Aorta (tissue), 5 donors: ENCODE measurements at places on chromosomes 6 and 20.

DNA sequence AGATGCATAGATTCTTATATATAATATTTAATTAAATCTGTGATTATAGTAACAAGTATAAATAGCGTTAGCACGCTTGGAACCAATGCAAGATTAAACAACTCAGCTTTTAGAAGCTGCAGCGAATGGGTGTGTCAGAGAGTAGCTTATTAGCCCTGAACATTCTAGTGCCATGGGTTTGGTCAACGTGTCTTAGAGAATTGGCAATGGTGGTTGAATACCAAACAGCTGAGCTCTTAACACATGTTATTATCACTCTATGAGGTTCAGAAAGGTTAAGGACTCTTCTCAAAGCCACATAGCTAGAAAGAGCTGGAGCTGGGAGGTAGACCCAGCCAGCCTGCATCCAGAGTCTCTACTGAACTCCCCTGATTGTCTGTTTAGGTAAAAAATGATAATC, 284.2 kb upstream of the CHD6 start:
- DNase-seq, result no peak

GRCh38 chr20:49480236-49480635, 2.2 kb downstream of the KCNB1 start:
- no peak for DNase-seq

GRCh38 chr6:31652925-31653724, 664 bp upstream of the BAG6 start:
- DNase-seq, result peak; percentile 92

GRCh38 chr6:149965194-149966020, 1.7 kb downstream of the ULBP1 start:
- DNase-seq, result no peak

- no peak for DNase-seq
These were observed 18.6 kb downstream of the TTPAL start for GRCh38 chr20:44494266-44494665.

DNA sequence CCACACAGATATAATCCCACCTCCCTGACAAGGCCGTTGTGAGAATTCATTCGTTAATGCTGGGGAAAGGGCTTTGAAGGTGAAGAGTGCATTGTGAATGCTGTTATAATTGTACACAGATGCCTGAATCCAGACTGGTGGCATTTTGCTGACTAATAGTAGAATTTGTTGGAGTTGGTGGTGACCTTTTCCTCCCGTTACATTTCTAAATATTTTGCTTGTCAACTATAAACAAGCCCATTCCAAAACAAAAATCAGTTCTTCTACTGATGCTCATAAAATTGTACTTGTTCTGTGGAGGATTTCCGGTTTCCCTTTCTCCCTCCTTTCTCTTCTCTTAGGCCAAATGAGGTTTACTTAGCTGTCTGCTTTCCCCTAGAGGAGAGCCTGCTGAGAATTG, 253.1 kb upstream of the SUPT3H start:
- no peak for DNase-seq

DNA sequence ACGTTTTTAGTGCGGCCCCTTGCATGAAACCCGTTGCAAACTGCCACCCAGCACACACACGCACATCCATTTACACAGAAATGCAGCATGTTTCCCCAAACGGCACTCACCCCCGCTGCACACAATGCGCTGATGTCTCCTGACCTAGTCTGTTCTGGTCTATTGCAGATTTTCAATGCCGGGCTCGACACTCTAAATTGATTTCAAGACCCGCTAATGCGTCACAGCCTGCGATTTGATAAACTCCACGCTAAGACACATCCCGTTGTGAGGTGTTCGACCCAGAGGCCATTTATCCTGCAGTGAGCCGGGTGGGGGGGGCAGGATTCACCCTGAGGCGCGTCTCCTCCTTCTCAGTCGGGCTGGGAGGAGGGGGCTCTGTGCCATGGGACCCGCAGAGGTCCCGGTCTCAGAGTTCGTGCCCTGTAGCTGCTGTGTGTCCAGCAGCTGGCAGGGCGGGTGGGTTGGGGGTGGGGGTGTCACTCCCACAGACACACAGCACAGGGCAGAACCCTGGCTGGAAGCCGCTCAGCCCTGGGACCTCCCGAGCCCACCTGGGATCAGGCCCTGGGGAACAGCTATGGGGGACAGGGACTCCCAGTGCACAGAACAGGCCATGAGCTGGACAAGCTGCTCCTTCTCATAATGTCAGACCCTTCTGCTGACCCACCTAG, 367.9 kb downstream of the PREX1 start:
- no peak for DNase-seq

- no peak for DNase-seq
These were observed 57.1 kb downstream of the ITCH start for GRCh38 chr20:34420146-34420545.

DNA sequence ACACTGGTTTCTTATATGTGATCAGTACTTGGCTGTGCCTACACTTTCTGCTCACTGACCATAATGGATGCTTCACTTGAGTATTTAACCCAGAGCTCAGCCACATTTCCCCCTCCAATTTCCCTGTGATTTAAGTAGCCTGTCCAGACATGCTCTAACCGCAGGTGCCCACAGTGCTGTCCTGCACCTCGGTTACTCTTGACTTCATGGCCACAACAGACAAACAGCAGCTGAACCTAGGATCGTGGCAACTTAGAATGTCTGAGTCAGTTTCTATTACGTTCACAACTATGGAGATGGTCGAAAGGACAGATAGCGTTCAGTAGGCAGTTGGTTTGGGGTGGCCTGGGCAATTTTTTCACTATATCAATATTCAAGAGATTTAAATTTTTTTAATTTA, 306.9 kb upstream of the SGK1 start:
- DNase-seq, result no peak

DNA sequence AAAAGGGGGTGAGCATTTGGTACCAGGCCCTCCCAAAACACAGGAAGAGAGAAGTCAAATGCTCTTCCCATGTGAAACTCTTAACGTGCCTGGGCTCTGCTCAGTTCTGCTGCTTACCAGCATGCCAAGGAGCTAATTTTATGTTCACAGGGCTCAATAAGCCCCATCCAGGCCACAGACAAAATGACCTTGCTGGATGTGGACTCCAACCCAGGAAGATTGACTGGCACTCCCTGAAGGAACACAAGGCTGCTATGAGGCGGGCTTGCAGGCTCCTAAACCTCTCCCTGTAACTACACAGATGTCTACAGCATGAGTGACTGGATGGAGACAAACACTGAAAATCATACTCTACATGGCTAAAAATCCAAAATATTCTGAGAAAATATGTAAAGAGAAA, 50.6 kb downstream of the CHD6 start:
- DNase-seq, result no peak

GRCh38 chr6:169579407-169580111, 122.3 kb downstream of the WDR27 start:
- DNase-seq, result no peak

DNA sequence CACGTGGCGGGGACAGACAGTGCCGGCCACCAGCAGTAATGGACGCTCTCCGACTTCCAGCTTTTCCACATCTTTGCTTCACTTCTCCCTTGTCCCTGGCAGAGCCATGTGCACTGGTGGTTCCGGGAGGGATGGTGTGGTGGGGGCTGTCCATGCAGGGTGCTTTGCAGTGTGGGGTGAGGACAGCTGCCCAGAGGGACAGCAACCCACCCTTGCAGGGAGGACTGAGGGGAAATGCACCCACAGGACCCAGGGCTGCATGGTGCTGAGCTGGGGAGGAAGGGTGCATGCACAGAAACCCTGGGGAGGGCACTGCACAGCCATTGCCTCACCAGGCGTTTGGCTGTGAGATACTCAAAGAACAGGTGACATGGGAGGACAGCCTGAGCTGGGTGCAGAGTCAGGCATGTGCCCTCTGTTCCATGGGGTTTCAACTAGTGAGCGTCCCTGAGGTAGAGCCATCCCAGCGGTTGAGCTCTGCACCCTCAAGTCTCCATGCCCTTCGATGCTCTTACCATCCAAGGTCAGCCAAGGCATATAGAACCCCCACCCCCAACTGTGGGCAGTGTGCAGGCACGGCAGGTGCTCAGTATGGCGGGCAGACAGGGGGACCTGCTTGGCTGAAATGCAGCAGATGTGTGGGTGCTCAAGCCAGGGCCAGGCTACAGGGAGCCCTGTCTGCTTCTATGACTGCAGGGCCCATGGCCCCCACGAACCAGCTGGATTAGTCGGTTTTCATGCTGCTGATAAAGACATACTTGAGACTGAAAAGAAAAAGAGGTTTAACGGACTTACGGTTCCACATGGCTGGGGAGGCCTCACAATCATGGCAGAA, 239.7 kb downstream of the TTLL2 start:
- no peak for DNase-seq

GRCh38 chr20:21994203-21994602, 288.7 kb downstream of the PAX1 start:
- no peak for DNase-seq

GRCh38 chr6:158047127-158047518, 65.5 kb downstream of the SYNJ2 start:
- peak; percentile 78 for DNase-seq

DNA sequence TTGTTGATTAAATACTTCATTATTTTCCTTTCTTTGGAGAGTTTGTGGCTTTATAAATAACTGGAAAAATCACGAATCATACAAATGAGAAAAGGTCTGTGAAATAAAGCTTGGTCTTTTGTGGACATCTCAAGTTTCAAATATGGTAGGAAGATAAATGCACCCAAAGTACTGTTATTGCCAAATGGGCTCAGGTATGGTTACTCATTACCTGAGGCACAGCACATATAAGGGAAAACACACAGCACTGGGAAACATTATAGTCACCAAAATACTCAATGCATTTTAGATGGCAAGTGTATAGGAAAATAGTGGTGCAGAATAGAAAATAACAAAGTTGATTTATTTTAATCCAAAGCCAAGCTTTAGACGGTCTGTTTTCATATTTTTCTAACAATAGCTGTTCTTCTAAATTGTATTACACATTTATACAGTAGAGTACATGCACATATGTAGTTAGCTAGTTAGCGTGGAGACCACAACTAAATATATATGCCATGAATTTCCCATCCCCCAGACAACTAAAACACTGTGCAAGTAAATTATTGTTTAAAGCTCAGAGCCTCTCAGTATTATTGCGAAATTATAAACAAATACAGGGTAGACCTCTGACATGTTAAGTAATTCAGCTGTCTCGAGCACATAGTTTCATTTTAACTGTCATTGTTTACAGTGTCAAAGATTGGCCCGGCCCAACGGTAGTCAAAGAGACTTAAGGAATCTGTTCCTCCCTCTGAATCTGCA, 336.0 kb downstream of the SYNE1 start:
- DNase-seq, result no peak

DNA sequence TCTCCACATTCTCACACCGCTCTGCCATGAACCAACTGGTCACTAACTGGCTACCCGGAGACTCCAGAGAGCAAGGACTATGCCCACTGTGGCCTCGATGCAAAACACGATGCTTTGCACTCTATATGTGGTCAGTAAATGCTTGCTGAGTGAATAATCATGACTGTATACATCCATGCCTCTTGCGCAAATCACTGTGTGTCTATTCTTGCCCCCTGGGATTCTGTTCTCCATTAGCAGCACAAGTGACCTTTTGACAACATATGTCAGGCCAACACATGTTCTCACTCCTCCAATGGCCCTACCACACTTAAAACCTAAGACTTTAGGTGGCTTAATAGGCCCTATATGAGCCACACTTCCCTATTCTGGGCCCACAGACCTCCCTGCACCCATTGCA, 16.9 kb downstream of the KIF16B start:
- no peak for DNase-seq

DNA sequence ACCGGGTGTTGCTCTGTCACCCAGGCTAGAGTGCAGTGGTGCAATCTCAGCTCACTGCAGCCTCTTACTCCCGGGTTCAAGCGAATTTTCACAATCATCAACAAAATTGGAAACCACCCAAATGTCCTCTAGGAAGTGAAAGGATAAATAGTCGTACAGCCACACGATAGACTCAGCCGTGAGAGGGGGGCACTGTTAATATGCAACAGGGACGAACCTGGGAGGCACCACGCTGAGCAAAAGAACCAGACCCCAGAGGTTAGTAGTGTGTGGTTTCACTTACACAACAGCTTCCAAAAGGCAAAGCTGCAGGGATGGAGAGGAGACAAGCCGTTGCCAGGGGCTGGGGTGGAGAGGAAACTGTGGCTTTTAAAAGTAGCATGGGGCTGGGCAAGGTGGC, 30.1 kb upstream of the NTSR1 start:
- no peak for DNase-seq

DNA sequence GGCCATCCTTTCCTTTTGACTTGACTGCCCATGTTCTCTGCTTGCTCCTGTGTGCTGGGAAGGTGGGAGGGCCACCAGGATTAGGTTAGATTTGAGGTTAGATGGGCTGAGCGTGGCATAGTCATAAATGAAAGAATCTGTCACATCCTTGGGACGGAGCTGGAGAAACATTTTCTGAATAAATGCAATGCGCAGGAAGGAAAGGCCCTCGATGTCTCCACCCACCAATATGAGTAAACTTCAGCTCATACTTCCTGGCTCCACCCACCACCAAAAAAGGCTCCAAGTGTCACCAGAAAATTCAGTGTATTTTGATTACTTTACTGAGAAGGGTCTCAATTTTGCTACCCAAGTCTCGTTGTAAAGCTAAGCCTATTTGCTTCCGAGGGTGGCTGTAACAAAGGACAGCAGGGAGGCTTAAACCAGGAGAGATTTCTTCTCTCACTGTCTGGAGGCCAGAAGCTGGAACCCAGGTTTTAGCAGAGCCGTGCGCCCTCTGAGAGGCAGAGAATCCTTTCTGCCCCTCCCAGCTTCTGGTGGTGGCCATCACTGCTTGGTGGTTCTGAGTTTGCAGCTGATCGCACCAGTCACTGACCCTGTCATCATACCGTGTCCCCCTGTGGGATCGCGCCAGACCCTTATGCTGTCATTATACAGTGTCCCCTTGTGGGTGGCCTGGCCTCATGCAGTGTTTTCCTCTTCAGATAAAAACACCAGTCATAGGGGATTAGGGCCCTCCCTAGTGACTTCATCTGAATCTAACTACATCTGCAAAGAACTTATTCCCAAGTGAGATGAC, 137.8 kb downstream of the TTLL2 start:
- no peak for DNase-seq

DNA sequence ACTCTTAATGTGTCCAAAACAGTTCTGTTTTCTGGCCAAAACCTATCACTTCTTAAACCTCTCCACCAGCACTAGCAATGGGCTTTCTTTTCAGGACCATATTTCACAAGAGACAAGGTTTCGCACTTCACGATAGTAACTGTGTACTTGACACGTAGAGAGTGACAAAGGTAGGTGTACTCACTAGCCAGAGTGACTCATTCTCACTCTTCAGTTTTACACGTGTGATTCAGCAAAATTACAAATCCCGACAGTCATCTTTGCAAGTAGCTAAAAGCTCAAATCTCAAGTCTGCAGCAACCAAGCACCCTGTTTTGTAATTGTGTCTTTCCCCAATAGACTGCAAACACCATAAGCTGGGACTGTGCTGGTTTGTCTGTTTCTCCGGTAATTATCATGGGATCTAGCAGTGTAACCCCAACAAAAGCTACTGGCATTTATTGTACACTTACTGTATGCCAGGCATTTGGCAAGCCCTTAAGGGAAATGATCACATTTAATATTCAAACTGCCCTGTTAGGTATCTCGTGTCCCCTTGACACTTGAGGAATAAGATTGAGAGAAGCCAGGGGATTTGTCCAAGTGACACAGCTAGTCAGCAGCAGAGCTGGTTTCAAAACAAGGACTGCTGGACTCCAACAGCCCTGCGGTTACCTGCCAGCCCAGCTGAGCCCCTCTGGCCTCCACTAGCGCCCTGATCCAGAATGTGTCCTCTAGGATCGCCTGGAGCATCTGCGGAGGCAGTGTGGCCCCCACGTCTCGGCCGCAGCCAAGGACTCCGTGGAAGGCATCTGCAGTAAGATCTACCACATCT, 9.9 kb downstream of the PCIF1 start:
- no peak for DNase-seq

GRCh38 chr6:136696238-136696637, 96.0 kb downstream of the MAP3K5 start:
- DNase-seq, result no peak
